RWPE1 (cell line): ENCODE measurements at places on chromosomes 2 and 18.

GRCh38 chr18:58222432-58223125, 178.6 kb downstream of the NEDD4L start:
- DNase-seq = no peak

GRCh38 chr2:166613226-166613625, 119.2 kb upstream of the SCN7A start:
- no peak for DNase-seq

- DNase-seq = no peak
Observed at GRCh38 chr18:34158881-34159690, 65.6 kb downstream of the NOL4 start.

- no peak for DNase-seq
Observed at GRCh38 chr2:65819963-65820362, 387.6 kb upstream of the SPRED2 start.

GRCh38 chr2:237299906-237300305, 114.1 kb downstream of the COL6A3 start:
- DNase-seq = peak; percentile 85

- DNase-seq = no peak
Observed at GRCh38 chr2:45253151-45253550, 243.9 kb upstream of the SIX2 start.

- no peak for DNase-seq
Observed at GRCh38 chr18:6950641-6951040, 167.0 kb downstream of the LAMA1 start.

- DNase-seq = no peak
Observed at GRCh38 chr2:170024721-170025120, 153.2 kb upstream of the MYO3B start.

DNA sequence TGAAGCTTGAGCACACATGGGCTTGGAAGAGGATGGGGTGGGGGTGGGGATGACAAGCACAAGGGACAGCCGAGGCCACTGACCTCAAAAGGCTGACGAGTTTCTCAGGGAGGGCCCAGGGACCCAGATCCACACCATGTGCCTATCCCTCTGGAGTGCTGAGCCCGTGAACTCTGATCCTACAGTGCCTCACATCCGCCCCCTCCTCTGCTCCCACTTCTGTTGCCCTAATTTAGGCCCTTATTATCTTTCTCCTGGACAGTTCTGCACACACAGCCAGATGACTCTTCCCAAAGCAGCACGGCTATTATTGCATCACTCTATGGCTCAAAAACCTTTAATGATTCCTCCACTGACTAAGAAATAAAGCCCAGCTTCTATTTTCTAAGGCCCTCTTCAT, 24.8 kb downstream of the CYRIA start:
- no peak for DNase-seq

- peak; percentile 20 for DNase-seq
Observed at GRCh38 chr2:38174646-38175423, 98.9 kb upstream of the CYP1B1 start.

- DNase-seq = no peak
Observed at GRCh38 chr2:176999301-176999700, 213.3 kb upstream of the HNRNPA3 start.

GRCh38 chr18:58373481-58373880, 255.4 kb downstream of the ALPK2 start:
- no peak for DNase-seq

GRCh38 chr2:26542676-26543505, 65.0 kb upstream of the OTOF start:
- DNase-seq = no peak

DNA sequence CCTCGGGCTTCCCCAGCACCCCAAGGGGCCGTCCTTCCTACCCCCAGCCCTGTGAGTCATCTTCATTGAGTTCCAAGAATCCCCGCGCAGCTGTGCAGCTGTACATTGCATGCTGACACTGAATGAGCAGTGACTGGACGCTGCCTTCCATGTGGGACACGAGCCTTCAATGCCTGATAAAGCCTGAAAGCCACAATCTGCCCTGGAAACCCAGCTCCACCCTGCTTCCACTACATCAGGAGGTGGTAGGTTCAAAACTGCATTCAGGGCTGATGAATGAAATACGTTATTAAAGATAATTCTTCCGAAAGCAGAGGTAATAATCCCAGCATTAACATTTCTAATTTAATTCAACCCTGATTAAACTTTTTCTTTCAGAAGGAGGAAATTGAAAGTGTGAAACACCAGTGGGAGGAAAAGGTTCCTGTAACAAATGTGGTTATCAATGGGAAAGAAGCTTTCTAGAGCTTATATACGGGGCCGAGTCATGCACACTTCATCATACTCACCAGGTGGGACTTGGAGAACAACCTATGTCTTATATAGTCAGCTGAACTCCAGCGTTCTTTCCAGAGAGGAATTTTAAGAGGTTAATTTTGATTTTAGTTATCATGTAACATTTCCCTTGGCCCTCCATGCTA, 360.1 kb downstream of the LPIN1 start:
- DNase-seq = peak; percentile 97

GRCh38 chr2:218039171-218039570, 29.9 kb upstream of the RUFY4 start:
- DNase-seq = peak; percentile 54

GRCh38 chr2:26959331-26959730, 11.1 kb upstream of the MAPRE3 start:
- DNase-seq = no peak

- peak; percentile 36 for DNase-seq
Observed at GRCh38 chr2:212154477-212154878, 384.1 kb downstream of the ERBB4 start.

DNA sequence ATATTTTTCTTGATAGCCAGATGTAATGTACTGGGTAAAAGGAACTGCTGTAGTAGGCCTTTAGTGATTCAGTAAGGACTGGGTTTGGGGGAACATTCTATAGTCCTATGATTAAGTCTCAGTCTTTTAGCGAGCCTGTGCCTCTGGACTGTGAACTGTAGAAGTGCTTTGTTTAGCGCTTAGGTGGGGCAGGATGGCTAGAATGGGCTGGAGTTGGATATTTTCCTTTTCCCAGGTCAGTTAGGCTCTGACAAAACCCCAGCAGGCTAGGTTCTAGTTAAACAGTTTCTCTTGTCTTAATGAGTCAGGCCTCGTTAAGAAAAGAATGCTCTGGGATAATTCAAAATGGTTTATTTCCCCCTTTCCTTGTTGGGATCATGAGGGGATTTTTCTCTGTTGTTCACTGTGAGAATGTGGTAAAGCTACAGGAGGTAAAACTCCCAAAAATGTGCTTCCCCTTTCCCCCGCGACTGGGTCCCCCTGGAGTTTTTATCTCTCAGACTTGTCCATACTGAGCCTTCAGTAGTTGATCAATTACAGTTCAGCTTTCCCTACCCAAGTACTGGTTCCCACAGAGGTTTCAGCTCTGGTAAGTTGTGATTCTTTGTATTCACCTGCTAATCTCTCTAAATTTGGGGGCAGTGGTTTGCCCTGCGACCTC, 31.5 kb downstream of the EHBP1 start:
- DNase-seq = no peak

GRCh38 chr2:36634981-36635597, 37.1 kb upstream of the FEZ2 start:
- no peak for DNase-seq
